OCI-LY7 (cell line): ENCODE measurements at places on chromosomes 13 and 19.

DNA sequence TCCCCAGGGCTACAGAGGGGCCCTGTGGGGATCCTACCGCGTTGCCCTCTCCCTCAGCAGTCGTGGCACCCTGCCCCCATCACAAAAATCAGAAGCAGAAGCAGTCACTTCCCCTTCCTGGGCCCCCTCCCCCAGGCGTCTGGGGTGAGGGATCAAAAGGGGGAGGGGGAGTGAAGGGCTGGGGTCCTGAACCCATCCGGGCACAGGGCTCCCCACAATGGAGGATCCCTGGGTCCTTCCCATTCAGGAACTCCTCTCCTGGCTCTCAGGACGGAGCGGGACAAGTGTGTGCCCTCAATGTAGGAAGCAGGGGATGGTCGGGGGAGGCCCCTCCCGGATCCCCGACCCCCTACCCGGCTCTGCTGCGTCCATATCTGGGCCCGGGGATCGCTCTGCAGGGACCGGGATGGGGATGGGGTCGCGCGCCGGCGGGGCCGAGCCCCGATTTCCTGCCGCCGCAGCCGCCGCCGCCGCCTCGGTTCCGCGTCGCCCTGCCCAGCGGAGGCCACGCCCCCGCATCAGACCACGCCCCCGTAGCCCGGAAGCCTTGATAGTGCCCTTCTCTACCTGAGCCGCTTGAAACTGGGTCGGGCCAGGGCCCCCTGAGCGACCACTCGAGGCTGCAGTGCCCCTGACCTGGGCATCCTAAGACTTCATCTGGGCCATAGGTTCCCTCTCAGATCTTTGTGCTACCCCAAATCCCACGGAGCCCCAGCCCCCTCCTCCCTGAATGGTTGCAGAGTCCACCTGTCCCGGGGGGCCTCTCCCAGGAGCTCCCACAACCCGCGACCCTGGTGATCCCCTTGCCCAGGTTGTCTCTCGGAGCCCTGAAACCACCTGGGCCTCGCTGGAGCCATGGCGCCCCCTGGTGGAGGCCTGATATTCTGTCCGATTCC lies at the start of gene GMIP:
Gene GMIP, minus strand, starts transcription at position 500 of the 896 bp plus-strand sequence. Its CDS starts 128 bp downstream, at position 372.
- peak; percentile 85 for DNase-seq

- DNase-seq = no peak
Observed at GRCh38 chr13:44244288-44244687, 129.3 kb upstream of the SERP2 start.

GRCh38 chr13:106163426-106163825 lies 372.0 kb downstream of the EFNB2 start:
- no peak for DNase-seq

GRCh38 chr13:48686636-48687210 lies 33.0 kb downstream of the CYSLTR2 start:
- DNase-seq = no peak

GRCh38 chr19:46431824-46432223 lies 3.1 kb upstream of the PNMA8C start:
- peak; percentile 90 for DNase-seq

DNA sequence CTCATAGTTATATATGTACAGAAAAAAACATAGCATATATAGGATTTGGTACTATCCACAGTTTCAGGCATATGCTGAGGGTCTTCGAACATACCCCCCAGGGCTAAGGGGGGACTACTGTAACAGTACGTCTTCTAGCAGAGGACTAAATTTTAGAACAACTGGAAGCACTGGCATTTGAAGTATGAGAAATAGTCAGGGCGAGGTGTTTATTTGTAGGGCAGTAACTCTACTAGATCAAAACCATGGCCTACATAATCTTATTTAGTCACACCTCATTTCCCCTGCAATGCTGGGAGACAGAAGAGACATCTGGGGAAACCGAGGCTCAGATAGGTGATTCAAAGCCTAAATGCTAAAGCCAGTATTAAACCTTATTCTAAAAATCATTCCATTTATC lies 245.6 kb downstream of the DCT start:
- no peak for DNase-seq

DNA sequence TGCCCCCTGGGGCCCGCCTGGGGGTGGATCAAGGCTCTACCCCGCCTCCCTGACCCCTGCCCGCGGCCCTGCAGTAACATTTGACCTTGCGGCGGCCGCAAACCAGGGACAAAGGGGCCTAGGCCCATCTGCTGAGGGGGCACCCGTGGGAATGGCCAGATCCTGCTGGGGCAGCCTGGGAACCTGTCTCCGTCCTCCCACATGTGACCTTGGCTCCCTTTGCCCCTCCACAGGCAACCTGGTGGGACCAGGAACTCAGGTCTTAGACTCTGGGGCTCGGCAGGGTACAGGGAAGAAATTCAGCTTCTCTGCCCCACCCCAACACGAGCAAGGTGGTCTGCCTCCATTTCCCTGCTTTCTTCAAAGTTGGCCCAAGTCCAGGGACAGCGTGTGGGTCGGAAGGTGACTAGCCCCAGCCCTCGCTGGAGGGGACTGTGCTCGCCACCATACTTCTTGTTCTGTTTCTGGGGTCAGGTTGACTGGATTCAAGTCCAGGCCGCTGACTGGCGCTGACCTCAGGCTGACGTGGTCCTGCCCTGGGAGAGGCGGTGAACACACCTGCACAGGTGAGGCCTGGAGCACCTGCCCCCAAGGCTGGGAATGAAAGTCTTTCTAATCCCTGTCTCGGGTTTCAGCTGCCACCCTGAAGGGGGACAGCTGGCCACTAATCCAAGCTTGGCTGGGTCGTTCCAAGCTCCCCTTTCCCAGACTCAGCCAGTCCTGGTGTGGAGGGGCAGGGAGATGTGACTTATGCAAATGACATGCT lies 2.5 kb upstream of the NR2F6 start:
- DNase-seq = no peak

- no peak for DNase-seq
Observed at GRCh38 chr13:97881556-97881955, 71.9 kb upstream of the IPO5 start.

DNA sequence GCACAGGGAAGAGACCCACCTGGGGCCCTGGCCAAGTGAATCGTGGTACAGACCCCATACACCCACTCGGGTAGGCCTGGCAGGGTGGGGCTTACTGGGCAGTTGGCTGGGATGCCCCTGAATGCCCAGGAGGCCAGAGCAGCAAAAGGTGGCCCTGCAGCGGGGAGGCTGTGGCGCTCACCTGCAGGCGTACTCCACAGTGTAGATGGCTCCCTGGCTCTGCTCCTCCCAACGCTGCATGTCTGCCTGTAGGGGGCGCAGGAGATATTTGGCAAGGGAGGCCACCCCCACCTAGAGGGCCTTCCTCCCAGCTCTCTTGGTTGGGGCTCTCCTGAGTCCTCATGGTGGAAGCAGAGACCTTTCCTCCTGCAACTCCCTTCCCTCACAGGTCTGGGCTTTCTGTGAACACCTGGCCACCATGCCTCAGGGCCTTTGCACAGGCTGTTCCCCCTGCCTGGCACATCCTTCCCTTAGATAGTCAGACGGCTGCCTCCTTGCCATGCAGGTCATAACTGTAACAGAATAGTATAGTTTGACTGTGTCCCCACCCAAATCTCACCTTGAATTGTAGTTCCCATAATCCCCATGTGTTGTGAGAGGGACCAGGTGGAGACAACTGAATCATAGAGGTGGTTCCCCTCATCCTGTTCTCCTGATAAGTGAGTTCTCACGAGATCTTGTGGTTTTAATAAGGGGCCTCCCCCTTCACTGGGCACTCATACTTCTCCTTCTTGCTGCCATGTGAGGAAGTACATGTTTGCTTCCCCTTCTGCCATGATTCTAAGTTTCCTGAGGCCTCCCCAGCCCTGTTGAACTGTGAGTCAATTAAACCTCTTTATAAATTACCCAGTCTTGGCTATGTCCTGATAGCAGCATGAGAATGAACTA lies 5.9 kb downstream of the BORCS8 start:
- DNase-seq = peak; percentile 64

DNA sequence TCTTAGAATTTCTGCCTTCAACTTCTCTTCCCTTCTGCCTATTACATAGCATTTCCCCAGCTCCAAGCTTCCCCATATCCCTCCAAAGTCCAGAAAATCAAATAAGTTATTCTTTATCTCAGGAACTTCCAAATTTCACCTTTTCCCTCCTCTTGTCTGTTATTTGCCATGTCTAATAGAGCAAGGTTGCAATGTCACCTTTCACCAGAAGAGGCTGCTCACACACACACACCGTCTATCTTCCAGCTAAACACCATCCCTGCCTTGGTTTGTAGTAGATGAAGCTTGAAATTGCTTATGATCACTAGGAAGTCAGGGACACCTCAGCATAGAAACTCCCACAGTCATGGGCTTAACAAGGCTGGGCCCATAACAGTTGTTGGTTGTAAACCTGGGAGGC lies 48.4 kb downstream of the ZNRF4 start:
- DNase-seq = no peak

DNA sequence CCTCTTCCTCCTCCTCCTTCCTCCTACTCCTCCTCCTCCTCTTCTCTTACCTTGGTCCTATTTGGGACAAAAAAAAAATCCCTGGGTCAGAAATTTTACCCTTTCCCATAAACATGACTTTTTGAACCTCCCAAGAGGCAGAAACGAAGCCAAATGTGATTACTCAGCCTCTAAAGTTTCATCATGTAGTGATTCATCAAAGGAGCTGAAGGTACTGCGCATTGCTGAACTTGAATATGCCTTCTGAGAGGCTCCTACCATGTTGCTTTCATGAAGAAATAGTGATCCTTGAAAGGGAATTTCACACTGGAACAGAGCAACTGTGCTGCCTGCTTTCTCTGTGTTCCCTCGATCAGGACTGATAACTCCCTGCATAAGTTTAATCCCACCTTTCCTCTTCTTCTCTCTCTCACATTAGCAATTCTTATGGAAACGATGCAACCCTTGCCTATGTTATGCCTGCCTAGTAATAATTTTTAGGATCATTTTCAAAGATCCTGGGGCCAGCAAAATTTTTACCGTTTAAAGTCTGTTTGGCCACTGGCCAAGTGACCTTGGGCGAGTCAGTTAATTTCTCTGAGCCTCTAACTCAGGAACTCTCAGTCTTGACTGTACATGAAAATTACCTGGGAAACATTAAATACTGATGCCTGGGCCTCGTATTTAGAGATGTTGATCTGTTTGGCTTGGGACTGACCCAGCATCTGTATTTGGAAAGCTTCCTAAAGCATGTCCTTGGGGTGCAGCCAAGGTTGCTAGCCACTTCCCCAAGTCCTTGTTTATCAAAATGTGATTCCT lies 149.5 kb downstream of the DCT start:
- DNase-seq = no peak

DNA sequence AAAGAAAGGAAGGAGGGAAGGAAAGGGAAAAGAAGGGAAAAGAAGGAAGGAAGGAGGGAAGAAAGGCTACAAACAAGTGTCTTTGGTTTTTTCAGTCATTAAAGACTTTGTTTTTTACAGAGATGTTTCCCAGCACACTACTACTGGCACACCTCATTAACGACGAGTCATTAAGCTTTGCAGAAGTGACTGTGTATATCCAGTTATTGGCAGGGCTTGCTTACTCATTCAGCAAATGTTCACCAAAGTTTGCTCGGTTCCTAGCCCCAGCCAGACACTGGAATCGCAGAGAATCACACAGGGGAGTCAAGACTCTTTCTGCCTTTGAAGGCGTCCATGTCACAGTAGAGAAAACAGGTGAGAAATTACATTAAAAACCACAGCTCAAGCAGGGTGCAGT lies 4.3 kb downstream of the NLRP12 start:
- DNase-seq = no peak

DNA sequence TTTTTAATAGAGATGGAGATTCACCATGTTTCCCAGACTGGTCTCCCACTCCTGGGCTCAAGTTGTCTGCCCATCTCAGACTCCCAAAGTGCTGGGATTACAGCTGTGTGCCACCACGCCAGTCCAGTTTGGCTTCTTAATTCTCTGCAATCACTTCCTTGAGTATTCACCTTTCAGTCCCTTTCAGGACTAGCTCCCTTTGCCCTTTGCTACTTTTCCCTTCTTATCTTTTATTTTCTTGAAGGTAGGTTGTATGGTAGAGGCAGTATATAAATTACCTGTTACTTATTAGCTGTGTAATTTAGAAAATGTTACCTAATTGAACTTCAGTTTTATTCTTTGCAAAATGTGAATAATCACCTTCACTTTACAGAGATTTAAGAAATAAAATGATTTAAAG lies 285.8 kb downstream of the FGF9 start:
- DNase-seq = no peak
